ENCODE measurements at places on chromosomes 7 and 10.
A peak's percentile ranks its signal among the peaks of the same experiment; 100 is the strongest.

DNA sequence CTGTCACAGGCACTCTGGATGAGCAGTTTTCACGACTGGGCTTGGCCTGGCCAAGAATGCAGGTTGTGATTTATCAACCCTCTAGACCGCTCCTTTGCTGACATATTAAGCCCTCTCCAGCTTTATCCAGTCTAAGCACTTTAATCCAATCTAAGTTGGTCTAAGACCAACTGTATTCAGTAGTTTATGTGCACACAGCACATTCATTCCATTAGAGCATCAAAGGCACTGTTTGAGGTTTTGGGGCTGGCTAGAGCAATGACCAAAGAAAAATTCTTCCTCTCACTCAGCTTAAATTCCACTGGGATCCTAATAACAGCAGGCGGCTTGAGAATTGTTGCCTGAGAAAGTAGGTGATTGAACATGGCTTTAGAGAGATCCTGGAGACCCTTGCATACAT lies 176.0 kb upstream of the INSYN2A start:
- DNase-seq = no peak

DNA sequence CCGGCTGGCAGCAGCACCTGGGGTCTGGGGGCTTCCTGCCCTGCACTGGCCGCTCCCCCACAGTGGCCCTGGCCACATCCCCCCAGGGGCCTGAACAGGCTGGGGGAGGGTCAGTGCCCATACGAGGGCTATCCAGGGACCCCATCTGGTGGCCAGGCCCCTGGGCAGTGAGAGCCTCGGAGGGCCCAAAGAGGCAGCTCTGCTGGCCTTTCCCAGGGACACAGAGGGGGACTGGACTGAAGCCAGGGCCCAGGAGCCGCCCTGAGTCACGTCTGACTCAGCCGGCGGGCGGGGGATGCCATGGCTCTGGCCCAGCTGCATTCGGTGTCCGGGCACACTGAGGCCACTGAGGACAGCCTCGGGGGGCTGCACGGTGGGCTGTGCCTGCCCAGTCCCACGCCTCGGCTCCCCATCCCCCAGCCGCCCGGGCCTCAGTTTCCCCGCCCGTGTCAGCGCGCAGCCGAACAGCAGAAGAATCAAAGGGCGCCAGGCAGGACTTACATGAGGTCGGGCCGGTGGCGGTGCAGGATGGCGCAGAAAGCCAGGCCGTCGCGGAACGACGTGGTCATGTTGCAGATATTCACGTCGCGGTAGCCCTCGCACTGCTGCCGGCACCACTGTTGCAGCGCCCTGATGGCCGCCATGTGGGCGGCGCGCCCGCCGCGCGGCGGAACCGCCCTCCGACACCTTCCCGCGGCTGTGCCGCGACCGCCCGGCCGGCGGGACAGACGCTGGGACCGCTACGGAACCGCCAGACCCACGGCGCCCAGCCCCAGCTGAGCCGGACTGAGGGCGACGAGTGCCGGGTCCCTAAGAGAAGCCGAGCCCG lies at the start of gene MICALL2:
Gene MICALL2, minus strand, starts transcription at position 788 of the 829 bp plus-strand sequence. Its CDS starts 144 bp downstream, at position 644.
- DNase-seq = peak; percentile 87

DNA sequence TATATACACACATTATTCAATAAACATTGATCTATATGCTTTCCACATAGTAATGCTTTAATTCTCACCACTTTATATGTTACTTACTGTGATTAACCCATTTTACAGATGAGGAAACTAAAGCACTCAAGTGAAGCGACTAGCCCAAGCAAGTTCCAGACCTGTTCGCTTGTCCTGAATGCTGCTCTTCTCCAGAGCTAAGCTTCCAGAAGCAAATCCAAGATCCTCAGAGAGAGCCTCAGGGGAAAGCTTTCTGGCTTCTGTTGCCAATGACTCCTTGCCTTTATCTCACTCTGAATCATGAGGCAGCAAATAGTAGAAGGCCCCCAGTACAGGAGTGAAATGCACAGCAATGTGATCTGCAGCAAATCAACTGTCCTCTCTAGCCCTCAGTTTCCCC lies 32.2 kb downstream of the XPNPEP1 start:
- no peak for DNase-seq

DNA sequence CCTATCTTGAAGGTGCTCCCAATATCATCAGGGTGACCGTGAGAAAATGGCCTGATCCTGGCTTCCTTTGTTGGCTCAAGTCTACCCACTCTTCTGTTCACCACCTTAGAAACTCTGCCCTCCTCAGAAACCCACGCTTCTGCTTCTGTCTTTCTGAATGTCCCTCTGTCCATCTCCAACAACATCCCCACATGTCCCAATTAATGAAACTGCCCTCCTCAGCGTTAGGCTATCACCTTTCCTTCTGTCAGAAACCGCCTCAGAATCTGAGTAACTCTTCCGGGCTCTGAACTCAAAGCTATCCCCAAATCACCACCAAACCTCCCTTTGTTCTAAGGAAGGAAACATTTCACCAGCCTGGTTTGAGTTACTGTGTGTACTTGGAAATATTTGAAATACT lies 315.8 kb upstream of the ZNF32 start:
- DNase-seq = no peak

- peak; percentile 47 for DNase-seq
Observed at GRCh38 chr7:145584401-145584800, 532.2 kb upstream of the CNTNAP2 start.

- DNase-seq = peak; percentile 28
Observed at GRCh38 chr10:121522831-121523230, 75.4 kb downstream of the FGFR2 start.

GRCh38 chr10:25492680-25493079 lies 317.9 kb downstream of the GPR158 start:
- no peak for DNase-seq

GRCh38 chr10:20207653-20208052 lies 391.4 kb downstream of the PLXDC2 start:
- peak; percentile 1 for DNase-seq

DNA sequence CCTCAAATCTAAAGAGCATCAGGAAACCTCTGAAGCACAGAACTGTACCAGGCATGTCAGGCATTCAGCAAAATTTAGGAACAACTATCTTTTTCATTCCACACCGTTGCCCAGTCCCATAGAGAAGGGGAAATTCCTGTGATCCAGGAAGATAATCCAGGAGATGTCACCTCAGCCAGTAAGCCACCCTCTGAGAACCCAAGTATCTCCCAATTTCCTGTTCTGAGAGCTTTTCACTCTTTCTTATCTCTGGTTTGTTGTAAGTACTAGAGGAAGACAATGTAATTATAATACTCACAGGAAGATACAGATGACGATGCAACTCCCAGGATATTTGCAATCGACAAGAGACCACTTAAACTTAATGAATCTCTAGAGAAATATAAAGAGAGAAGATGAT lies 97.1 kb downstream of the TSPAN12 start:
- no peak for DNase-seq

DNA sequence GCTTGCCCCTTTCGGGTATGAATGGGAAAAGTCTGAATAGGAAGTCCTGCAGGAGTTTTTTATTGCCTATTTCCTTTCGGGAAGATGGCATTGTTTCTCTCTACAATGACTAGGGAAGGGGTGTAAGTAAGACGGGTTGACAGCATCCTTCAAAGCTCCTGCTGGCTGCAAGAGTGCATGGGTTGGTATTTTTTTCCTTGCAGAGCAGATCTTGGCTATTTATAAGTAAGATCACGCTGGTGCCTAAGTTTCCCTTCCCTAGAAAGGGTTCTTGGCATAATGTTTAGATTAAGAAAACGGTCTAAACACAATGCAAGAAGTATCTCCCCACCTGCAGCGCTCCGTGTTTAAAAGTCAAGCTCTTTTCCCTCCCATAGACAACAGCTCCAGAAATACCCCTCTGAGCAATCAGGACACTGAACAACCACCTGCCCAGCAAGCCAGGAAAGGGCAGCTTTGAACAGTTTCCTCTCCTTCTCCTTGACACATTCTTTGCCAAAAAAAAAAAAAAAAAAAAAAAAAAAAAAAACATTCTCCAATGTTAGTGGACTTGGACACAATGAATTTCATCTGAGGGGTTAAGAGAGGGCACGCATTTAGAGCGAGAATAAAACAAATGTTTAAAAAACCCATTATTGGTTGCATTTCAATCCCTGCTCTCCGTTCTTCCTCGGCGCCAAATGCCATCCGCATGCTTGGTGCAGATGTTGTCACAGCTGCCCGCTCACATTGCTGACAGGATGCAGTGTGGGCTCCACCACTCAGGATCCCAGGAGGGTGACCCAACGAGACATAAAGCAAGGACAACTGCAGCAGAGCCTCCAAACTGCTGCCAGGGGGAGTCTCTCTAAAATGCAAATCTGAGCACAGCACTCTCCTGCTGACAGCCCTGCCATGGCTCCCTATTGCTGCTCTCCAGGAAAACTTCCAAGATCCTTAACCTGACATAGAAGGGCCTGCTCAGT lies 427.4 kb upstream of the MGMT start:
- DNase-seq = no peak

DNA sequence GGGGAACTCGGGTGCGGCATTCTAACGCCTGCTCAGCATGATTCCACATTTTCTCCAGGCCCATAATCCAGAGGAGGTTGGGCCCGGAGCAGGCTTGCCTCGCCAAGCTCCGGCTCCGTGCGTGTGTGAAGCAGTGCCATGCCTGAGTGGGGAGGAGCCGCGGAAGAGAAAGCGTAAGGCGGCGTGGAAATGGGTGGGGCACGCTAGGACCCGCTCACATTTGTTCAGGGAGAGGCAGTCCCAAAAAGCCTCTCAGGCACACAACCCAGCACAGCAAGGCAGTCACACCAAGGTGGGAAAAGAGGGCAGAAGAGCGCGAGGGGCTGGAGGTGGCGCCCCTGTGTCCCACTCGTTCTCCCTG lies 695 bp upstream of the VDAC2 start:
- peak; percentile 78 for DNase-seq

DNA sequence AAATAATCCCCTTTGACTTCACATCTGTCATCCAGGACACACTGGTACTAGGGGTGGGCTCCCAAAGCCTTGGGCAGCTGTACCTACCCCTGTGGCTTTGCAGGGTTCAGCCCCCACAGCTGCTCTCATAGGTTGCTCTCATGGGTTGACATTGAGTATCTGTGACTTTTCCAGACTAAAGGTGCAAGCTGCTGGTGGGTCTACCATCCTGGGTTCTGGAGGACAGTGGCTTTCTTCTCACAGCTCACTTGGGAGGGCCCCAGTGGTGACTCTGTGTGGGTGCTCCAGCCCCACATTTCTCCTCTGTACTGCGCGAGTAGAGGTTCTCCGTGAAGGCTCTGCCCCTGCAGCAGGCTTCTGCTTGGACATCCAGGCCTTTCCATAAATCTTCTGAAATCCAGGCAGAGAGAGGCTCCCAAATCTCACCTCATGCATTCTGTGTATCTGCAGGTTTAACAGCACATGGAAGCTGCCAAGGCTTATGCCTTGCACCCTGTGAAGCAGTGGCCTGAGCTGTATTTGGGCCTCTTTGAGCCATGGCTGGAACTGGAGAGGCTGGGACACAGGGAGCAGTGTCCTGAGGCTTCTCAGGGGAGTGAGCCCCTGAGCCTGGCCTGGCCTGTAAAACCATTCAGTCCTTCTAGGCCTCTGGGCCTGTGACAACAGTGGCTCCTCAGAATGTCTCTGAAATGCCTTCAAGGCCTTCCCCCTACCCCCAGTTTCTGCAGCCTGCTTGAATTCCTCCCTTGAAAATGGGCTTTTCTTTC lies 52.2 kb downstream of the TRIM24 start:
- DNase-seq = no peak

- DNase-seq = no peak
Observed at GRCh38 chr7:126685018-126685573, 567.6 kb downstream of the GRM8 start.

GRCh38 chr7:91280604-91281003 lies 16.4 kb downstream of the FZD1 start:
- no peak for DNase-seq

DNA sequence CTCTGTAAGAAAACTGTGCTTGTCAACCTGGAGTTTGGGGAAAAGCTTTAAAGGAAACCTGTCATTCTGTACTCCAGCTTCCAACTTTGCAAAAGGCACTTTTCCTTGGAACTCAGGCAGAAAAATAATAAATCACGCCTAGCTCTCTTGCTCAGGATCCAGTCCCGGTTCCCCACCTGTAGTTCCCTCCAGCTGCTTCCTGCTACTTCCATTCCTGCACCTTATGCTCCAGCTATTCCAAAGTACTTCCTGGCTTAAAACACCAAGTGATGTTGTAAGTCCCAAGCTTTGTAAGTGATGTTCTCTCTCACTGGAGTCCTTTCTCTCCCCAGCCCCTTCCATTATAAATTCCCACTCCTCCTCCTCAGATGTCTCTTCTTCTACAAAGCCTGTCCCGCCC lies 98.6 kb downstream of the GRM8 start:
- DNase-seq = no peak

GRCh38 chr10:47143072-47143471 lies 156.9 kb upstream of the GDF10 start:
- DNase-seq = no peak

- DNase-seq = no peak
Observed at GRCh38 chr10:98414578-98414931, 427 bp downstream of the PYROXD2 start.

DNA sequence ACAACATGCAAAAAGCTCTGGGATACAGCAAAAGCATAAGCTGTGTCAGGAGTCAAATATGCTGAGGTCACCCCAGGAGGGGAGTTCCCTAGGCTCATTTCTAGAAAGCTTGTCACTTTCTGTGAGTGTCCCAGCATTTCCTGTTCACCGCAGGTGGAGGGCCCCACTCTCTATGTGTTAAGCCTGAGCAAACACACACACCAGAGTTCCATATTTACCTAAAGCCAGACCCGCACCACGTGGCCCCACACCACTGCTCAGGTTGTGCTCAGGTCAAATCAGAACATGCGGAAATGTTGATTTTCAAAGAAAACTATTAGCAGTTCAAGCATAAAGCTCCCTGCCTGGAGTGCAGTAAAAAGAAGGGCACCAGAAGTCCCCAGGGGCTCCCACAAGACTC lies 259.6 kb upstream of the PPP2R2D start:
- DNase-seq = no peak

GRCh38 chr10:107013258-107014006 lies 151.1 kb downstream of the SORCS1 start:
- DNase-seq = no peak

GRCh38 chr7:118195837-118196474 lies 12.0 kb downstream of the LSM8 start:
- DNase-seq = peak; percentile 42

- DNase-seq = no peak
Observed at GRCh38 chr10:33037726-33038125, 79.7 kb upstream of the ITGB1 start.

GRCh38 chr10:14953424-14954000 lies 384 bp downstream of the DCLRE1C start:
- peak; percentile 33 for DNase-seq

- no peak for DNase-seq
Observed at GRCh38 chr7:44056681-44057080, 8.7 kb downstream of the PGAM2 start.

DNA sequence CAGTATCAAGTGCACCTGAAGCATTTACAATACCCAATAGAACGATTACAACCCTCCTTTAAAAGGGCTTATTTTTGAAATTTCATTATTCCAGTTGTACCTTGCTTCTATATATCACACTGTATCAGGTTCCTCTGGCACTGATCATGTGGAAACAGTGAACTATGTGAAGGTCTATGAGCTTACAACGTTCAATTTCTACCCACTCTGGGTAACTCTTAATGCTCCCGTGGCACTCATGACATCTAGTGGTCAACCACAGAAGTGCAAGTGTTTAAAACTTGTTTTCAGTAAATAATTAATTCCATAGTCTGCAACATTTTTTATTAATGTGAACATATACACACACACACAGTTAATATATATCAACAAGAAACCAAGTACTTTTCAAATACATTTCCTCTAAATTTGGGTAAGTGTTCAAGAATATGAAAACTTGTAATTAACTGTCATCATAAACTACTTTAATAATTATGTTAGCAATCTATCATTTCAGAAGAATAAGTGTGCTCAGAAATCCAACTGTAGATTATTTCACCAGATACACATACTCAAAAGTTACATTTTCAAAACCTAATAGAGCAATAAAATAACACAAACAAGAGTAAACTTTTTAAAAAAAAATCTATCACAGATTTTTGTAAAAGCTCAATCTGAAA lies 61.0 kb downstream of the MPP7 start:
- DNase-seq = peak; percentile 63
